Activated CD8-positive, alpha-beta memory T cell treated with anti-CD3 and anti-CD28 coated beads for 4 hours (primary cell): ENCODE measurements at places on chromosomes 4 and X.

DNA sequence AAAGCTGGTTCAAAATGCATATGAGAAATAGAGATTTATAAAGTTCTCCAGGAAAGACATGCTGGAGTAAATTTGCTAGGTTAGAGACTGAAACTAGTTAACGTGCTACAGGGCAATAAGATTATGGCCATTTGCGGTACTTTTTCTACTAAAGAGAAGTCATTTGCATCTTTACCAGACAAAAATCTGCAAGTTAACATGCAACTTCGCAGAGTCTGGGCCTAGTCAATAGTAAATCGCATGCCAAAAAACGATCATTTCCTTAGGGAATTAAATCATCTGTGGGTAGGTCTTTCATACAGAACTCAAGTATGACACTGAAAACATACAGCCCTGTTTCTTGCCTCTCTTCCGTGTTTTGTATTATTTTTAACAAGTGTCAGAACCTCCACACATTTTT is 32.8 kb upstream of the REST start:
- DNase-seq, result no peak

- DNase-seq, result no peak
Observed at GRCh38 chr4:2694691-2695090, 61.4 kb downstream of the TNIP2 start.

GRCh38 chr4:56374956-56375355 is 12.3 kb downstream of the AASDH start:
- no peak for DNase-seq

- DNase-seq, result no peak
Observed at GRCh38 chr4:94253036-94253435, 45.4 kb downstream of the SMARCAD1 start.

- DNase-seq, result no peak
Observed at GRCh38 chr4:118141240-118141639, 107.0 kb downstream of the NDST3 start.

GRCh38 chr4:104722467-104722866 is 227.8 kb upstream of the CXXC4 start:
- DNase-seq, result no peak

DNA sequence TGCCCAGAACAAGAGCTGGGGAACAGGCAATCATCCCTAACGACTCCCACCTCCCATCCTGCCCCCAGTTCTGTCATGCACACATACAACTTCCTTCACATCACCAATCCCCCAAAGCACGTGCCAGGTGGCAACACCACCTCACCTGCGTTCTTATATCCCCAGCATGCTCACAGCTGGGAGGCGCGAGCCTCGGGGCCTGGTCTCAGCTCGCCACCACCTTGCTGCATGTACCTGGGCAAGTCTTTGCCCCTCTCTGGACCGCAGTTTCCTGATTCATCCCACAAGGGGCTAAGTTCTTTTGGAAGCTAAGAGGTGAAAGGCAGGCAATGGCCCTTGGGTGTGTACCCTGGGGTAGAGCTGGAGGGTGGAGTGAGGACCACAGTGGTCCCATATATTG is 119.2 kb upstream of the PJA1 start:
- DNase-seq, result no peak

DNA sequence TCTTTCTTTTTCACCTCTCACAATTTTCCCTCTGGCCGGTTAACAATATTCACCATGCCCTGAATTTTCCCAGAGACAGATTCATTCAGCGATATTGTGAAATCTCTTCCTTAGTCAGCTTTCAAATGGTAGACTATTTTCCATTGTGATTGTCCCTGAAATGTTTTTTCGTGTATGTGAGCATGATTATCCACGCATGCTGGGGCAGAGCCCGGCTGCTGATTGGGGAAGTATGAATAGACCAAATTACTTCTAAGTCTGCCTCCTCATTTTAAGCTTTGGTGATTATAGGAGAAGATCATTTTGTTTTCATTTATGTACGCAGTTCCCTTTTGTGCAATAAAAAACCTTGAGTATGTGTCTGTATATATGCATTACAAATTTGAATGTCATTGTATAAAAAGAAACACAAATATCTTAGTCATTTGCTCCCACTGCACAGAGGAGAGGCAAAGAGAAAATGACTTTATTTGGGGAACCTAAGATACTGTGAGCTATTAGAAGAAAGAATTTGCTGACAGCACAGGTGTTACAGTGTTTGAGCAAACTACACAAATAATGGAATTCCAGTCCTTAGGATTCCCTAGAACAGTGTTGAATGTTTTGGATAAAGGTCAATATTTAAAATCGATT is 11.3 kb downstream of the DTHD1 start:
- no peak for DNase-seq

- no peak for DNase-seq
Observed at GRCh38 chr4:142663828-142664227, 182.3 kb downstream of the INPP4B start.

DNA sequence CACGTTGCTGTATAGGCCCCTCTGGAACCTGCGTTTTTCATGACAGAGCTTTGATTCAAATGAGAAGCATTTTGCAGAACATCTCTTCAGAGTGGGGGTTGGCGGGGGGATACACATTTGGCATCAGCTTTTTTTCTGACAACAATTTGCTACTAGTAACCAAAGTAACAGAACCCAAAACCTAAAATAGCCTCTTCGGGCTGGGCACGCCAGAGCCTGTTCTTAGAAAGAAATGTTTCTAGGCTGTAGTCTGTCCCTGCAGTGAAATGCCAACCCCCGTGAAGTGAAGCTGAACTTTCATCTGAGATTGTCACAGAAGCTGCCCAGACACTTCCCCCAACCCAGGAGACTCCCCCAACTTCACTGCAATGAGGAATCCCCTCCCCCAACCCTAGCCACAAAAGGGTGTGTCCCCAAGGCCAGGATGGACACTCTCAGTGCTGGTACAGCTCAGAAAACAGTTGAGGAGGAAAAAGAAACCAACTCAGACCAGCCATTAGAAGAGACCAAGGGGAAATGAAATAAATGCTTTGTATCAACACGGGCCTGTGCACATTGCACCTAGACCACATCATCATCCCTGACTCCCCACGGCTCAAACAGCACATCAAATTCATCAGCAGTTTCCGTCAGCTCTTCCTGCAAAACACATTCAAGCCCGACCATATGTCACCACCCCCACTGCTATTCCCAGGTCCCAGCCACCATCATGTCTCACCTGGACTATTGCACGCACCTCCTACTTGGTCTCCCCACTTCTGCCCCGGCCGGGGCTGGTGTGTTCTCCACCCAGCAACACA is 8.4 kb upstream of the MAN2B2 start:
- DNase-seq, result no peak

GRCh38 chrX:106707771-106708454 is 18.6 kb upstream of the RNF128 start:
- DNase-seq, result no peak

DNA sequence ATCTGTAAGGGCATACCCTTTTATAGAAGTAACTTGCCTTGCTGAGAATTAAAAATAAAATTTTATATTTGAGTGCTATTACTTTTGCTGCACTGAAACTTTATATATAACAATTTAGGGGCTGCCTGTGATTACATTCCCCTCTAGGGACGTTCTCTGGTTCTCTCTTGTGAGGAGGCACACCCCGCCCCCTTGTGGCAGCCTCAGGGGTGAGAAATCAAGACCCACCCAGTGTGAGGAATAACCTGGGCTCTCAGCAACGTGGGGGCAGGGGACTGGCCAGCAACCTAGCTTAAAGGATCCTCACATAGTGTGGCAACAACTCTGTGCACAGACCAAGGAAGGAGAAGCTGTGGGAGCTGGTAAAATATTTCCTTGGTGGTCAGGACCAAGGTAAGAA is 43.7 kb downstream of the MAGEA9 start:
- peak; percentile 7 for DNase-seq

DNA sequence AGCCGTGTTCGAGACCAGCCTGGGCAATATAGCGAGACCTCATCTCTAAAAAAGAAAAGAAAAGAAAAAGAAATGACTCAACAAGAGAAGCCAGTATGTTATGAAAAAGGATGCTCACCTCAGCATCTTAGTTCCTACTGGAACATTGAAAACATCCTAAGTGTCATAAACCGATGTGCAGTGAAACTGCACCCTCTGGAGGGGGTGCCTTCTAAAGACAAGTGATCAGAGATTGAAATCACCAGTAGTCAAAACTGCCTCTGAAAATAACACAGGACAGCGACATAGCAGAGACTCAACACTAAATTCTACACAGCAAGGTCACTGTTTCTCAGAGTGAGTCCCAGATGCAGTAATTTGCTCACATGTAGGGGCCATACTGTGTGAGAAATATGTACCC is 28.0 kb upstream of the ATP6AP2 start:
- no peak for DNase-seq

DNA sequence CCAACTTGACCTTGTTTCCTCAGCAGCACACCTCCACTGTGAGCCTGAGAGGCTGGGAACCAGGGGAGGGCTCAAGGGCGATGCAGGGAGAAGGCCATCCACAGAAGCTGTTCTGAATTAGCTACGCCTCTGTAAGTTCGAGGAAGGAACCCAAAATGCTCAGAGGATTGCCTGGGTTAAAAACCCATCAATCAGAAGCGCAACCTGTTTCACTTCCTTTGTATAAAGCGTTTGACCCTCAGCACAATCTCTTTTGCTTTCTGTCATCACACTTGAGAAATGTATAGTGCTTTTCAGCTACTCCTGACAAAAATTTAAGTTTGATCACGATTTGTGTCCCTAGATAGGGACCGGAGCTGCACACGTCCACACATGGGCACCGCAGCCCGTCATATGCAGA is 48.0 kb upstream of the MAP3K15 start:
- no peak for DNase-seq

DNA sequence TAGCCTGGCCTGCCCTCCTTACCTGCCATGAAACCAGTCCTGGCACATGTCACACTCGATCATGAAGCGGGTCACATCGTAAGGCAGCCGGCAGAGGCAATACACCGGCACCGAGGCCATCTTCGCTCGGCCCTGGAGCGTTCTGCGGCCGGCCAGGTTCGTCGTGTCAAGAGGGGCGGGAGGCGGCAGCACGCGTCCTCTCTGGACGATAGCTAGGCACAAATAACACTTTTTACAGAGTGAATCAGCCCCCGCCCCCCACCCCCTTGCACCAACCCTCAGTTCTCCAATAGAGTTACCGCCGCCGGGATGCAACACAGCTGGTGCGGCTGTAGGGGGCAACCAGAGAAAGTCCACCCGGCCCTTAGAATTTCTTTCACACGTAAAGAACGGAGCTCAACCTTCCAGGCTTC is 1.7 kb downstream of the PHF8 start:
- peak; percentile 14 for DNase-seq

- DNase-seq, result no peak
Observed at GRCh38 chr4:77697860-77698590, 92.4 kb downstream of the CXCL13 start.

DNA sequence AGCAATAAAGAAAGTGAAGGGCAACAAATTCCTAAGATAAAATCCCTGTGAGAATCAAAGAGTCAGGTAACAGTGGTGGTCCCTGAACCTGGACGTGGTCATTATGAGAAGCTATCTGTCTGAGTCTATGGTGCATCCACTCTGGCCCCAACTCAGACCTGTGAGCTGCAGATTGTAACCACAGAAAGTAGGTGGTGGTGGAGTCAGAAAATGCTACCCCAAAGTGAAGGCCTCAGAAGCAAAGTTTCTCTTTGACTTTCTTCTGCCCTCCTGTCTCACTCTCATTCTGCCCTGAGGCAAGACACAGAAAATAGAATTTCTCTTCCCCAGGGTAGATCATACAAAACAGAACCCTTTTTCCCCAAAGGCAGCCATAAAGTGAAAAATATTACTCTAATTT is 84.1 kb upstream of the NEIL3 start:
- DNase-seq, result no peak

DNA sequence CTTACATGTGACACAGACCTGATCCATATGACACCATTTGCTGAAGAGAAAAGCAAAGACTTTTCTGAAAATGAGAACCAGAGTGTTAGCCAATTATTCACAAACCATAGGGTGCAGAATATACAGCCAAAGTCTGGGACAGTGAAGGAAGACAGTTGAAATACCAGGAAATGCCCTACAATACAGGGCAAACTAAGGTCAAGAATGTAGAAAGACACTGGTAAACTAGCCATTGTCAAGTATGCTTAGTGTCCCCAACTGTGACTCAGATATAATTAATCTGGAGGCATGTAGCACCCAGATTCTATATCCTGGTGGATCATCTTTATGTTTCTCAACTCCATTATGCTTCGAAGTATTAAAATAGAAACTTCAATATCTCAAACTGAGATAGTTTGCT is 200.9 kb upstream of the FSTL5 start:
- DNase-seq, result no peak

- DNase-seq, result no peak
Observed at GRCh38 chr4:6458528-6458927, 13.9 kb downstream of the PPP2R2C start.

DNA sequence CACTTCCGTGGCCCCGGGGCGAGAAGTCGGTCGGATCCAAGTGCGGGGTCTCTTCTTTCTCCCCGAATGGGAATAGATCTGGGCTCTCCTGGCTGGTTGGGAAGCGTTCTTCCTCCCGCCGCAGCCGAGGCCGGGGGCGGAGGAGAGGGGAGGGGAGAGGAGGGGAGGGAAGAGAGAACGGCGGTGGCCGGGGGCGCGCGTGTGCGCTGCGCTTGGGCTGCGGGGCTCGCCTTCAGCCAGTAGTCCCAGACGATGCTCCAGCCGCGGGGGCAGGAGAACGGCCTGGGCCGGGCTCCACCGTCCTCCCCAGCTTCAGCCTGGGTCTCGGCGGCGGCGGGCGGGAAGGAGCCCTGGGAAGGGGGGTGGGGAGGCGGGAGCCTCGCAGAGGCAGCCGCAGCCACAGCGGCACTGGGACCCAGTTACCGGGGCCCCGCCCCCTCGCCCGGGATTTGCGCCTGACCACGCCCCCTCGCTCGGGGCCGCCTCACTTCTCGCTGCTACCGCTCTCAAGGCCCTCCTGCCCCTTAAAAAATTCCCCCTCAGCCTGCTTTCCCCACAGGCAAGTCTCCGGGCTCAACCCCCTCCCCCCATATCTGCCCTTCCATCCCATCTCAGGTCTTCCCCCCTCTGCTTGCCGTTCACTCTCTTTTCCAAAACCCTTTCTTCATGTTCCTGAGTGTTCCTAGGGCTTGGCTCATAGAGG is at the start of gene FGD1:
Gene FGD1 (minus strand): TSS at position 421 of the 703 bp plus-strand sequence. CDS start 802 bp downstream, outside the sequence.
- peak; percentile 10 for DNase-seq

GRCh38 chr4:17797808-17798207 is 12.7 kb downstream of the DCAF16 start:
- no peak for DNase-seq

DNA sequence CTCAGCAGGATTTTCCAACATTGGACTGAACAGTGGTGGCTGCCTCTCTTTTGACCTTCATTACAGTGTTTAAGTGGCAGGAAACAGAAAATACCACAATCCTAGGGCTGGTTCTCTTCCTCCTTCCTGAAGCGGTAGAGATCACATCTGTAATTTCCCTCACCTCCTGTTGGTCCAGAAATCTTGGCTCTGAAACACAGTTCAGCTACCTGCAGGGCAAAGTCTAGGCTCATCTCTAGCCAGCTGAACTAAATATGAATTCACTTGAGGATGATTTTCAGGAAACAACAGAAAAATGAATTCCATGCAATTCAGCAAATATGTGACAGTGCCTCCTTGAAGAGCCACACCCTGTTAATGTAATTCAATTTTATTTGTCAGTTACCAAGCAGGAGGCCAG is 531.9 kb downstream of the INPP4B start:
- no peak for DNase-seq

- no peak for DNase-seq
Observed at GRCh38 chr4:11051181-11051580, 366.6 kb upstream of the CLNK start.
